ENCODE measurements at places on chromosomes 12 and 14.

- peak; percentile 86 for DNase-seq
Observed at GRCh38 chr14:21476523-21476924, 235 bp downstream of the RAB2B start.

GRCh38 chr14:95486875-95487668, 29.4 kb downstream of the SYNE3 start:
- DNase-seq, result no peak

DNA sequence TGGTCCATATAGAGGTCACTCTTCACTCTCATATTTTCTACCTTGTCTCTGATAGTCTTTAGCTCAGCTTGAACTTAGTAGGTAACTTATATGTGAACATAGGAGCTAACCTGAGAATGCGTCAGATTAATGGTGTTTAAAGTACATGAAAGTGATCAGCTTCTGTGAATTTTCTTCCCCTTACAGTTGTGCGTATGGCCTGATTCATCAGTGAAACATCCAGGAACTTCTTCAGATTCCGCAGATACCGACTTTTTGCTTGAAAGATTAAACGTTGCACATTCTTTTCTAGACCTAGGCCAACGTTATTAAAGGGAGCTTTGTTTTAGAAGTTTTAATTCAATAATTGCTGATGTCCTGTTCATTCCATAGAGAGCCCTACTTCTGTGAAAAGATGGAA, 1945.1 kb upstream of the SEL1L start:
- DNase-seq, result no peak

- no peak for DNase-seq
Observed at GRCh38 chr14:22896760-22897159, 13.7 kb downstream of the REM2 start.

- DNase-seq, result no peak
Observed at GRCh38 chr12:26244503-26244902, 49.1 kb downstream of the SSPN start.

GRCh38 chr12:95546491-95546813, 4.8 kb downstream of the USP44 start:
- DNase-seq, result no peak

DNA sequence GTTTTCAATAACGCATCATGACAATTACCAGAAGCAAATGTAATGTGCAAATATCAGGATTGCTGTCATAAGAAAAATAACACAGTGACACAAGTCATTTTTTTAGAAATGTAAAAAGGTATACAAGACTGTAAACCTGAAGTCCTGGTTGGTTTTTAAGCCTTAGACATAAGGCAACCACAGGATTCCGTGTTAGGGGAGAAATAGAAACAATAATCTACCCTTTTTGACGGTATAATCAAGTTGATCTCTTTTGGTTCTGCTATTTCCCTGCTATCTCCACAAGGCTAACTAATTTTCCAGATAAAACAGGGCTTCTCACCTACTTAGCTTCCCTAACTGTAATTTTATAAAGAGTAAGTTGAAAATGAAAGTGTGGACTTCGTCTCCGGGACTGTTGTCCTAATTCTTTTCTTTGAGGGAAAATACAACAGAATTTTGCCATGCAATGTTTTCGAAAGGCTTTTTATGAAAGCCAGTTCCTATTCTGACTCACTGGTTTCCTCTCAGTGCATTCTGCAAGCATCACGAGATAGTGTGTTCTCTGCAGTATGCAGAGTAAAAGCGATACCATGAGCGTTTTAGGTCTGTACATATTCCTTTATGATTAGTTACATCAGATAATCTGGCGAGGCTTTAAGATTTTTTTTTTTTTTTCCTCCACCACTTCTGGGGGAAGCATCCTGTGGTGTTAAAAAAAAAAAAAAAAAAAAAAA, 10.6 kb downstream of the MYO1H start:
- DNase-seq, result no peak

DNA sequence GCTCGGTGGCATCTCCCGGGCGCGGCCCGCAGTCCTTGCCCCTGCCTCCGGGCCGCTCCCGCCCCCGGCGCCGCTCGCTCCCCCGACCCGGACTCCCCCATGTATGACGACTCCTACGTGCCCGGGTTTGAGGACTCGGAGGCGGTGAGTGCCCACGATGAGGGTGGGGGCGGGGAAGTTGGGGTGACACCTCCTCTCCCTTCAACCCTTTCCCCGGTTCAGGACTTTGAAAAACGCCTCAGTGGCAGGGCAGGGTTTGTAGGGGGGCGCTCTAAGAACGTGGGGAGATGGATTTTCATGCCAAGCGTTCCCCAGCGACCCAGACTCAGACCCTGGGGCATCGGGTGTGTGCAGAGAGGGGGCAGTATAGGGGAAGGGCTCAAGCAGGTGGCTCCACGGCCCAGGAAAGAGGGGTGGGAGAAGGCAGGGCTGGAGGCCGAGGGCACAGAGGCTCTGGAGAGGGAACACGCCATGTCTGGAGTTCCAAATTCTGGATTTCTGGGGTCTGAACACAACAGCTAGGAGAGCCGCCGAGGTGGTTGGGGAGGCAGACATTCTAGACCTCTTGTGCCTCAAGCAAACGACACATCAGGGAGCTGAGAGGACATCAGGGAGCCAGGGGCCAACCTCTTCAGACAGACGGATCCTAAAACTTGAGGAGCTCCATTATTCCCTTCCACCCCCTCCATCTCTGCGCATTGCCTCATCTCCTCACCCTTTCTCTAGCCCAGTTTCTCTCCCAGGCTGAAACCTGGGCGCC, 715 bp downstream of the CACNB3 start:
- DNase-seq, result no peak

DNA sequence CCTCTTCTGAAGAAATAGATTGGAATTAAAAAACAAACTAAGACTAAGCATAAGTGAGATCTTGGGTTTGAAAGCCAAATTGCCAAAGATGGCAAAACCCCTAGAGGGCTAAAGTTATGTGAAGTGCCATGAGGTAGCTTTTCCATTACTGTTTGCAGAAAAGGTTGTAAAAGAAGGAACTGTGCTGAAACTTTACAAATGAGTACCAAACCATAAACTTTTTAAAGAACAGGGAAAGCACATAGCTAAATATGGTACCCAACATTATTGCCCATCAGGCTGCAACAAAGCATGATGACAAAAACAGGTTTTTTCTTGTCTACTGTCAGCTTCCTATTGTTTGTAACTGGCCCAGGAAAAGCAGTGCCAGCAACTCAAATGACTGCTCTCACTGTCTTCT, 224.2 kb downstream of the RAD51B start:
- DNase-seq, result no peak

DNA sequence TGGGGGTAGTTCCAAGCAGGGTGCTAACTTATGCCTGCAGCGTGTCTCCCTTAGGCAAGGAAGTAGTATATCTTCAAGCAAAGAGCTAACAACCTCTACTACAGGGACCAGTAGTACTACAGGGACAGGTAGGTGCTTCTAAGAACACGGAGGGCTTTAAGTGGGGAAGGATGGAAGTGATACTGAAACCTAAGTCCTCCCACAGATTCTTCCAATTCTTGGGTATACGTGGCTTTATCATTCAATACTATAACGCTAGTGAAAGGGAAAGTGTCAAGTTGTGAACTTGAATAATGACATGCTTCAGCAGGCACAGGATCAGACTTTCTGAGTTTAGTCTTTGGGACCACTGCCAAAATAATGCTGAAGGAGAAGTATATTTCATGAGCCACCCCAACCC, 241.7 kb downstream of the CEP128 start:
- no peak for DNase-seq

- no peak for DNase-seq
Observed at GRCh38 chr14:72742118-72742837, 151.6 kb downstream of the DPF3 start.

DNA sequence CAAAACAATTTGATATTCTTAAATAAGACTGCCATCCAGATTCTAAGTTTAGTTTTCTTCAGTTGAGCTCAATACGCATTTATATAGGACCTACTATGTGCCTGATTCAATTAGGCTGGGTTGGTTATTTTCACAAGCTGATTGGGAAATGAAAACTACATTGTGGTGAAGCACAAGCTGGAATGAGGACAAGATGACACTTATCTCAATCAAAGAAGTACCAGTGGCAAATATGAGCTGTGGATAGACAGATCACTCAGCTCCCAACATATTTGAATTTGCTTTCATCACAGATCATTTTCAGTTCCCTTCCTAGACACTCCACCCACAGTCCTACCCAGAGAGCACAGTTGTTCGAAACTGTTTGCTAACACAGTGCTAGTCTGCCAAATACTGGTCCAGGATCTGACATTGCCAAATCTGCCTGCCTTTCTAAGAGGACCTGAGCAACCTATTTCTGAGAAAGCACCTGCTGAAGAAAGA, 74.7 kb downstream of the LLPH start:
- DNase-seq, result peak; percentile 7
